ENCODE measurements at places on chromosomes 13 and 19.

DNA sequence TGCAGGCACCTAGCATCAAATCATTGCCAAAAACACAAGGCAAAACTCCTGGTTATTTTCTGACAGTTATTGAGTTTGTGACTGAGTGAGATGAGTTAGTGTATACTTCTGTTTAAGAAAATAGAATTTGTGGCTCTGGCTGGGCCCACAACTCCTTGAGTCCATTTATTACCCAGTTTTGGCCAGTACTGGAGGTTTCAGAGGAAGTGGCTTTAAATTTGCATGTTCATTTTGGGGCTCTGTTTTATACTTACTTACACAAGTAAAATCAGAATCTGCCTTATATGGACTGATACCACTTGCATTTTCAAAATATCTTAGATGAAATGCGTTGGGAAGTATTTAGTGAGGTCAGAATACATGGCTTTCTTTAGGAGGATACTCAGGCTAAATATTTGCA is 29.0 kb downstream of the TNFSF11 start:
- no peak for DNase-seq

- DNase-seq = no peak
These were observed 14.6 kb downstream of the JOSD2 start for GRCh38 chr19:50496189-50497021.

- no peak for DNase-seq
These were observed 15.1 kb downstream of the HPN start for GRCh38 chr19:35056513-35057063.

DNA sequence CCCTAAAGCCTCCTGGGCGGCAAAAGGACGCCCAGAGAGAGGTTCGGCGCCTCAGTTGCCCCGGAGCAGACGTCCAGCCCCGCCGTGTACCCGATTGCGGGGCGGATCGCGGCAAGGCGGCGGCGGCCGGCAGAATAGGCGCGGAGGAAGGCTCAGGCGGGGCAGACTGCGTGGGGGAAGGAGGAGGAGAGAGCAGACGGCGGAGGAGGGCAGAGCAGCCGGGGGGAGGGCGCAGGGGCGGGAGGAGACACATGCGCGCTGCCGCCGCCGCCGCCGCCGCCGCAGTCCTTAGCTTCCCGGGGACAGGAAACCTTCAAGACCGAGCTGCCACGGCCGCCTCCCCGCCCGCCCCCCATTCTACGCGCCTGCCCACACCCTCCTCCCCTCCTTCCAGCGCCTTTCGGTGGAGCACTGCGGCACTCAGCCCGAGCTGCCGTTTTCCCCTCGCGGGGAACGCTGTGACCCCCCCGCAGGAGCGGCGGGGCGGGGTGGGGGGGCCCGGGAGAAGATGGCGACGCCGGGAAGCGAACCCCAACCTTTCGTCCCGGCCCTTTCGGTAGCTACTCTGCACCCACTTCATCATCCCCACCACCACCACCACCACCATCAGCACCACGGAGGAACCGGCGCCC is at the start of gene LRCH1:
LRCH1 (plus strand) TSS at position 282 of the 632 bp plus-strand sequence; CDS start at position 509, 227 bp downstream.
- DNase-seq = peak; percentile 45

- DNase-seq = no peak
These were observed 228.6 kb downstream of the DNAJC15 start for GRCh38 chr13:43251961-43252360.

DNA sequence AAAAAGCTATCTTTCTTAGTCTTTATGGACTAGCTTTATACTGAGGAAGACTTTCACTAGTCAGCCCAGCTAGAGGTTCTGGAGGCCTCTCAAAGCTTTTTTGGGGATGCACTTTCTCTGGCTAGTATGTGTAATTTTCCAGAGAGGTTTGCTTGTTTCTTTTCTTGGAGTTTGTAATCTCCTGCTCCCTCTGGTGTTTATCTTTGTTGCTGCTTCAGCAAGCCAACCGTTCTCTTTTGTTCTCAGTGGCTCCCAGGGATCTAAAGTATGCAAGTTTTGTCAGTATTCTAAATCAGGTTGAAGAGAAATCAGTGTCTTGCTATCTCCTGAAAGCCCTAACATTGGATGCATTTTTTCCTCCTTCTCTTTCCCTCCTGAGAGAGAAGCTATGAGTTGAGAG is 121.1 kb upstream of the MYO16 start:
- DNase-seq = no peak

GRCh38 chr13:26759907-26760831 is at the start of gene GPR12:
TSS of gene GPR12 (minus strand) at chr13:26760786. CDS start at chr13:26759827, 959 bp downstream.
- DNase-seq = no peak

DNA sequence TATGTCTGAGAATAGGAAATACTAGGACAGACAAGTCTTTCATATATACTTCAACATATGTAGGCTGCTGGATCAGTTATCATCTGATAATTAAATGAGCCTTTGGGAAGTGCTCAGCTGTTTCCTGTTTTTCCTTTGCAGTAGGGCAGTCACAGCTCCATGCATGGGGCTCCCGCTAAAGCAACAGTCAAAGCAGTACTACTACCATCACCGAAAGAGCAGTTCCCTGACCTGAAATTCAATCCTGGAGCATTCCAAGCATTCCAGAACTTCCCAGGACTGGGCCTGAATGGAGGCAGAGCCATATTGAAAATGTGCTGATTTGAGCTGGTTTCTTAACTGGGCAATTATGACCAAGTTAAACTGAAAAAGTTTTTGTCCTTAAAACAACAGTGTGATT is 20.5 kb downstream of the MICU2 start:
- DNase-seq = no peak

DNA sequence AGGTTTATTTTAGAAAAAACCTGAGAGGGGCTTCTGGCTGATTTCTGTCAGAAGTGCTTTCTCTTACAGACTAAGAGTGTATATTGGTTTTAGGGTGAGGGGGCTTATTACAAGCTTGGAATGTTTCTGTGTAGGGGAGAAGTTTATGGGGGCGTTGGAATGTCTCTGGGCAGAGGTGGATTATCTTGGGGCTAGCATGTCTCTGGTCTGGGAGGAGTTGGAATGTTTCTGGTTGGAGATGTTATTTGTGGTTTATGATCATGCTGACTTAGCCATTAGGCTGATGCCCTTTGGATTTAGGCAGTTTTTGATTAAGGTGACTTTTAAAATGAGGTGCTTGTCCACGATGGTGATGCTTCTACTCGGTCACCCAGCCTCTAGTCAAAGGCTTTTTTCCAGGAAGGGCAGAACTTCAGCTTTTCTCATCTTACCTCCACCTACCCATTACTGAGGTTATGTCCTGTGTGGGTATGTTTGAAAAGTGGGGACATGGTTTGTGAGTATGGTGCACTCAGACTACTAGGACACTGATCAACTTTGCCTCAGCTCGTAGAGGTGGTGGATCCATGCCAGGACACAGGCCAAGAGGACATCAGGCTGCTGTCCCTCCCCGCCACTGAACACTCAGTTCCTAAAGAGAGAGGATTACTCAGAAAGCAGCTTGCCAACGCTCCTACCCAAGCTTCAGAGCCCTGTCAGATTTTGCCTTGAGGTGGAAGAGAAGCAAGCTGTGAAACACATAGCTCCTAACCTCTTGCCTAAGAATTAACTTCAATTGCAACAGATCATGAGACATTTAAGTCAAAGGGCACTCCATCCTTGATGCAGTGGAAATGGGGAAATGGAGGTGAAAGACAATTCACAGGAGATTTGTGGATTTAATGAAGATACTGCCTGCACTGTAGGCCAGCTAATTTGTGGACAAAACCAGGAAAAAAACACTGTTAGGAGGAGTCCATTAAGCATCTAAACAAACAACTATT is 63.6 kb downstream of the ZNF44 start:
- no peak for DNase-seq

- DNase-seq = no peak
These were observed 103.7 kb downstream of the ABCC4 start for GRCh38 chr13:95197548-95197947.

DNA sequence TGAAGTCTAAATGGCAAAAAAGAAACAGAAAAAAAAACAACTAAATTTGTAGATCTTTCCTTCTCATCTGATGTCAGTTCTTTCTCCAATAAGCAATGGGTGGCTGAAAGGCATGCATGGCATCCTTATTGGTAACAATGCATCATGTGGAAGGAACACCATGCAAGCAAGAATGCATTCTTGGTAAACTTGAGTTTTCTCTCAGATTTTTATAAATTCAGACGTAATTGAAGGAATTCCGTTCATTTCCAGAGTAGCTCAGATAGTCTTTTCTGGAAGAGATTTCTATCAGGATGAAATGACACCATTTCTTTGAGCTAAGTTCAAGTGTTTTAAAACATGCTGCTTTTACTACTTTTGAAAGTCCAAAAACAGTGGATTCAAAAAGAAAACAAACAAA is 373.0 kb downstream of the COG6 start:
- no peak for DNase-seq
